ENCODE measurements at places on chromosomes 2 and 18. TPM values are rescaled to one million over a fixed set of nuclear protein-coding genes. Genes with fewer than 3 reads are reported as not detected.

The GCG gene
- not detected for total RNA-seq

The ATP9B gene
- total RNA-seq = 49.2 TPM

The MC5R gene
- not detected for total RNA-seq

The ONECUT2 gene
- total RNA-seq = not detected

The EMILIN2 gene
- total RNA-seq = 80.9 TPM

The MSGN1 gene
- 0.42 TPM for total RNA-seq

- no peak for DNase-seq
- no peaks in the 10 kb centered on the region for H3K4me1 ChIP-seq
- H3K27ac ChIP-seq = no peak overlapping the region
- no peak overlapping the region for H3K4me3 ChIP-seq
Observed at GRCh38 chr18:8800445-8800844, 95.1 kb downstream of the MTCL1 start.

DNA sequence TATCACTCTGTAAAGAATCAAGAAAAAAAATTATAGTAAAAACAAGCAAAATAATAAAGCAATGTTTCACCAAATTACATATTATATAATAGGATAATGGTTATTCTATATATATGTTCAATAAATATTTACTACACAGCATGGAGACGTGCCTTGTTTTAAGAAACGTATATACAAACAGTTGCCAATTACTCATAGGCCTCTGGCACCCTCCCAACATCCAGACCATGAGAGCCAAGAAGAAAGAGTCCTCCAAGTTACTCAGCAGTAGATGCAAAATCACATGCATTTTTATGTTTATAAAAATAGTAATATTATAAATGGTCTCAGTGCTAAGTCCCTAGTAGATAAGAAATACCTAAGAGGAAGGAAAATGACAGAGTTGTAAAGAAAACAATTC, 64.8 kb downstream of the REV1 start:
- no peak for DNase-seq
- no peaks in the 10 kb centered on the region for H3K27me3 ChIP-seq
- no peak overlapping the region for H3K27ac ChIP-seq
- H3K4me1 ChIP-seq = no peaks in the 10 kb centered on the region

- no peak overlapping the region for H3K27ac ChIP-seq
- no peaks in the 10 kb centered on the region for H3K27me3 ChIP-seq
- no peaks in the 10 kb centered on the region for H3K4me1 ChIP-seq
- no peaks in the 10 kb centered on the region for H3K36me3 ChIP-seq
Observed at GRCh38 chr18:7381307-7381706, 150.4 kb downstream of the LRRC30 start.

DNA sequence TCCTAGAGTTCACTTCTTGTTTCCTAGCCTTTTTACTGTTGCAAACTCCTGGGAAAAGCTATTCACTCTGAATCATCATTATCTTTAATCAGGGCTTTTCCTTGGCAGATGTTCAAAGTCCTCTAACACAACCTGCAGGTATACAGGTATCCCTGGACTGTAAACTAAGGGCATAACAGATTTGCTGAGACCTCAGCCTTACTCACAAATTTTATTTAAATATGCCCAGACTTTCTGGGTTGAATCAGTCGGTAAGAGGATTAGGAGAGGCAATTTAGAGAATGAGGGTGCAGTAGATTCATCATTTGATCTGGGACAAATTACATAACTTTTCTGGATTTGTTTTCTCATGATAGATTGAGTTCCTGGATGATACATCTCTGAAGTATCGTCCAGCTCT, 217.8 kb upstream of the STON1 start:
- peaks cover 26% of the 10 kb centered on the region for H3K36me3 ChIP-seq
- H3K27ac ChIP-seq = peak overlapping the region; percentile 4
- H3K4me1 ChIP-seq = peaks cover 26% of the 10 kb centered on the region

DNA sequence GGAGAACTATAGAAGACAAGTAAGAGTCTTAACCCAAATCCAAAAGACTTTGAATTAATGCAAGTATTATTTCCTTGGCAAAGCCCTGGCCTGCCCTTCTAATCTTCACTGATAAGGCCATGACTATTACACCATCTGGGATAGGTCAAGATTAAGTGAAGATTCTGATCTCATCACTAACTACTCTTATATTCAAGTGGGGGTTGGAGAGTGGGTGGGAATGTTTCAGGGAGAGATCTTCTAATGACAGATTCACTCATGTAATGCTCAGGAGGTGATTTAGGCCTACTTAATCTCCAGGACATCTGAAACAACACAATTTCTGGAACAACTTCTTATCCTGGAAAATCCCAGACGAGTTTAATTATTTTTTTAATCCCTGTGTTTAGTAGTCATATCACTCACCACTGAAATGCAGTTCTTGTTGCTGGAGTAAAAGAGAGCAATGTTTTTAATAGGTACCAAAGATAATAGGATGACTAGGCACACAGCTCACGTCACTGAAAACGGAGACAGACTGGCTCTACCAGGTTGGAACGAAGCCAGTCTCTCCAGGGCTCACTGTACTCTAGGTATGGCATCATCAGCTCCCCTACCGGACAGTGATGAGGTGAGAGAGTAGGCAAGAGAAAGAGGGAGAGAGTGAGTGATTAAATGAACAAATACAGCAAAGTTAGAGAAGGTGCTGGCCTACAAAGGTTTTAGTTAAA, 133.1 kb downstream of the NCKAP5 start:
- no peaks in the 10 kb centered on the region for H3K27me3 ChIP-seq
- H3K27ac ChIP-seq = no peak overlapping the region
- no peaks in the 10 kb centered on the region for H3K36me3 ChIP-seq

- no peak for DNase-seq
- H3K27me3 ChIP-seq = no peaks in the 10 kb centered on the region
- no peaks in the 10 kb centered on the region for H3K36me3 ChIP-seq
Observed at GRCh38 chr2:103594823-103595222, 833.0 kb downstream of the TMEM182 start.

- H3K27me3 ChIP-seq = peaks cover 18% of the 10 kb centered on the region
- no peaks in the 10 kb centered on the region for H3K4me1 ChIP-seq
- H3K4me3 ChIP-seq = no peak overlapping the region
- H3K27ac ChIP-seq = no peak overlapping the region
- DNase-seq = no peak
- no peaks in the 10 kb centered on the region for H3K36me3 ChIP-seq
Observed at GRCh38 chr18:2331491-2331890, 239.8 kb downstream of the METTL4 start.

DNA sequence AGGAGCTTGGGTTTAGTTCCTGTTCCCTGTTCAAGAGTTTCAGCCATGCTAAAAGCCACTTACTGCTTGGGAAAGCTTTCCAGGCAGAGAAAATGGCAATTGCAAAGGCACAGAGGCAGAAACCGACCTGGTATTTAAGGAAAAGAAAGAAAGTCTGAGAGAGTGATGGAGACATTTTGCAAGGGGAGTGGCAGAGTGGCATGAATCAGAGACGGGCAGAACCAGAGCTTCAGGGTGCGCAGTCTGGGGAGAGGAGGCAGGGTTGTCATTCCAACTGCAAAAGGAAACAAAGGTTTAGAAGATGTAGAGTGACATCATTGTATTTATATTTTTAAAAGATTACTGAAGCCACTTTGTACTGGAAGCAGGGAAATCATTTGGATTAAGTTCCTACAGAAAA, 14.9 kb upstream of the GNAL start:
- no peak for DNase-seq
- no peak overlapping the region for H3K4me3 ChIP-seq
- peaks cover 22% of the 10 kb centered on the region for H3K27me3 ChIP-seq
- H3K36me3 ChIP-seq = no peaks in the 10 kb centered on the region
- H3K27ac ChIP-seq = no peak overlapping the region
